Cortex of kidney (tissue), 1 donor: ENCODE measurements at places on chromosomes 11 and 22.

DNA sequence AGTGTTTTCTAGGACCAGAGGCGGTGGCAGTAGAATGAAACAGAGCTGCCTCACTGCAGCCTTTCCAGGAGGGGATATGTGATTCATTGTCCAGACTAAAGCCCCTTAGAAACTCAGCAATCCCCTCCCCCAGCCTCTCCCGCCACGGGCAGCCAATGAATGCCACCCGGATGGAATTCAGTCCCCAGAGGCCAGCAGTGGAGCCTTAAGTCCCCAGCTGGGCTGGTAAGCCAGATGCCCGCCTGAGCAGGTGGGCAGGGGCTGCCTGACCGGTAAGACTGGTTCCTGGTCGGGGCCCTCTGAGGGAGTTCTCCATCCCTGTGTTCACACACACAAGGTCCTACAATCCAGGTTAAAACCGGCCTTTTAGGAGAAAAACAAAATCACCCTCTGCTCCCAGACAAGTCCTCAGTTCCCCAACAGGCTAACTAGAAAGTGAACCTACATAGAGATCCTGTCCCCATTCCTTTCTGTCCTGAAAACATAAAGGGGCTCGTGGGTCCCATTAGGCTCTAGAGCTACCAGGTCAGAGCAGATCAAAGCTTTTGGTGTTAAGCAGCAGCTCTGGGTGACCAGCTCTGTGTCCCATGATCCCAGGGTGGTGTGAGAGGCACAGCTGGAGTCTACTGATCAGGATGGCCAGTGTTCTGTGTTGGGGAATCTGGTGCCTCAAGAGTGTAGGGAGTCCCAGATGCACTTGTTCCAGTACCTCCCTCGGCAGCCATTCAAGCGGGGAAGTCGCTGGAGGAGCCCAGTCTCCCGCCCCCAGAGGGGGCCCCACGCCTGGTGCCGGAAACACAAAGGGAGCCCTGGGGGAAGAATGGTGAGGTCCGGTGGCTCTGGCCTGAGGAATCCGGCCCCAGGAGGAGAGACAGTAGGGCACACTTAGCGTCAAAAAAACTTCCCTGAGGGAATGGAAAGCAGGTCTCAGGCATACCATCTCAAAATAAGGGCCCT, 2.6 kb downstream of the PATZ1 start:
- no peak for DNase-seq

GRCh38 chr11:10309163-10310093, 4.6 kb downstream of the ADM start:
- DNase-seq: no peak

- no peak for DNase-seq
Measured at GRCh38 chr22:24989541-24989951, 37.0 kb downstream of the KIAA1671 start.

- DNase-seq: no peak
Measured at GRCh38 chr11:30025396-30026139, 8.7 kb upstream of the KCNA4 start.

DNA sequence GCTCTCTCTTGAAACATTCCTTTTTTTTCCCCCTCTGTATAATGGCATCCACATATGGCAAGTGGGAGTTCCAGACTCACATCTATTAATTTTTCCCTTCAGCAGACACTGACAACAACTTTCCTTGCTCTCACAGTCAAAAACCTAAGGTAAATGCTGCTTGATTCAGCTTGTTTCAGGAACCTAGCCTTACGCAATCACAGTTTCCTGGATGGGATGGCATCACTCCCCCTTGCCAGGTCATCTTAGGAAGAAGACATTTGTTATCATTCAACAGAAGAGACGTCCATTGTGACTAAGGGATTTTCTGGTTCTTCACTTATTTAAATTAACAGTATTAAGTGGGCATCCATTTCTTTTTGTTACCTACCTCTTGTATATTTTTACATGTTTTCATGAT, 112.0 kb upstream of the PDGFD start:
- no peak for DNase-seq

GRCh38 chr11:94728541-94728940, 39.6 kb upstream of the AMOTL1 start:
- DNase-seq: no peak

DNA sequence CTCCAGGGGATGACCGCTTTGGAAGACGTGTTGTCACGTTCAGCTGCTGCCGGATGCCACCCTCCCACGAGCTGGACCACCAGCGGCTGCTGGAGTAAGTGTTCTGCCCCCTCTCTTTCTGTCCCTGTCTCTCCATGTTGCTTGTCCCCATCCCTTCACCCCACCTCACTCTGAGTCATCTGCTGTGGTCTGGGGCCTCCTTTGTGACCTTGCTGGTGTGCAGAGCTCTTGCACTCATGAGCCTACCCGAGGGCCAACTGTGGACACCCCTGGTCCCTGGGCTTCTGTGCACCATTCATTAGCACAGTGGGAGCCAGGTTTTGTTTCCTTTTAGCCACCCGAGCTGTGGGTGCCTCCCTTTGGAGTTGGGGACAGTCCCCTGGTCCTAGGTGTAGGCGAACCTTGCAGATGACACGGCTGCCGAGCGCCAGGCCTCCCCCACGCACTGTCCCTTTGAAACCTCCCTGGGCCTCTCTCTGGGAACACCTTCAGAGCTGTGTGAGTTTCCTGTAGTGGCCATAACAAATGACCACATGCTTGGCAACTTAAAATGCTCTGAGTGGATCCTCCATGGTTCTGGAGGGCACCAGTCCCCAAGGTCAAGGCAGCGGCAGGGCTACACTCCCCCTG, 49.8 kb downstream of the ARHGAP8 start:
- DNase-seq: no peak

DNA sequence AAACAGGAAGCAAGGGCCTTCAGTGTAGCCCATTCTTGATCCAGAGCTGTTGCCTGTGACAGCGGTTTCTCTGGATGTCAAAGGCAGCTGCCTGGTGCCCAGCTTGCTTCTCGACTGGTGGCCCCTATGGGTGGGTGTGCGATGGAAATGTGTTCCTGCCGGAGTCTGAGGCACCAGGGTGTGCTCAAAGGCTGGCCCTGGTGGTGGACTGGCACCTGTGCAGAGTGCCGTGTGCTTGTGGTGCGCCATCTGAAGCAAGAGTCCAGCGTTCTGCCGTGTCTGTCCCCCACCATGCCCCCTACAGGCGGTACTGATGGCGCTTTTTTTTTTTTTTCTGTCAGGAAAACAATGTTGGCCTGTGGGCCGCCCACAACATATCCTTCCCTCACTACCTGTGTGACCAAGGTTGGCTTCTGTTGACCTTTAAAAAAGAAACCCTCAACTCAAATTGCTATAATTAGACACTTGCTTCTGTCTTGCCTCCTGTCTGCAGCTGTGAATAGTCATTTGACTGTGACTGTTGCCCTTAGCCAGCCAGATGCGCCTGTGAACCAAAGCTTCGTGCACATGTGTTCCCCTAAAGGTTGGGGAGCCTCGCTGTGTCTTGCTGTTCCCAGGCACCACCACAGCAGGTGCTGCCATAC, 4.7 kb upstream of the RANBP1 start:
- no peak for DNase-seq

DNA sequence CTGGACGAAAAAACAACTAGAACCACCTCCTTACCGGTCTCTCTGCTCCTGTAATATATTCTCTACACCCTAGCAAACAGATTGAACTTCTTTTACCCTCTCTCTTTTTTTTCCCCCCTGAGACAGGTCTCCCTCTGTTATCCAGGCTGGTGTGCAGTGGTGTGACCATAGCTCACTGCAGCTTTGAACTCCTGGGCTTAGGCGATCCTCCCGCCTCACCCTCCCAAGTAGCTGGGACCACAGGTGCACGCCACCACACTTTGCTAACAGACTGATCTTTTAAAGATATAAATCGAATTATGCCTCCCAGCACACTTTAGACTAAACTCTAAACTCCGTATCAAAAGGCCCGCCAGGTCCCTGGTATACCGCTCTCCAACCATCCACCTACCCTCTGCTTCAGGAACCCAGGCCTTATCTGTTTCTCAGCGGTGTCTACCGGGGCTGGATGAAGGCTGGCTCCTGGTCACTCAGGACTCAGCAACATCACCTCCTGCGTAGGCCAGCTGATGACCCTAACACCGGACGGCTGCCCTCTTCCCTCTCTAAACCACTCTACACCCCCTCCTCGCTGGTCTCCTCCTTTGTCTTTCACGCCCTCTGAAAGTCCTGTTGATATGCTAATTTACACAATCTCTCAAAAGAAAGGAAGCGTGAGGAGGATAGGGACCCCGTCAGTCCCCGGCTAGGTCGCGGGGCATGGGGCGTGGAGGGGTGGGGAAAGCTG, 745 bp downstream of the C22orf39 start:
- no peak for DNase-seq

DNA sequence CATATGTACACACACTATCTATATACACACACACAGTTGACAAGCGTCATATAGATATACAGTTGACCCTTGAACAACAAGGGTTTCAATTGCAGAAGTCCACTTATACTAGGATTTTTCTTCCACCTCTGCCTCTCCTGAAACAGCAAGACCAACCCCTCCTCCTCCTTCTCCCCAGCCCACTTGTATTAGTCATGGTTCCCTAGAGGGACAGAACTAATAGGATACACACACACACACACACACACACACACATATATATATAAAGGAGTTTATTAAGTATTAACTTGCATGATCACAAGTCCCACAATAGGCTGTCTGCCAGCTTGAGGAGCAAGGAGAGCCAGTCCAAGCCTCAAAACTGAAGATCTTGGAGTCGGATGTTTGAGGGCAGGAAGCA, 92.9 kb downstream of the DHCR7 start:
- no peak for DNase-seq

- no peak for DNase-seq
Measured at GRCh38 chr11:91624021-91624420, 600.6 kb upstream of the FAT3 start.

GRCh38 chr22:47270463-47271135, 508.1 kb downstream of the TBC1D22A start:
- DNase-seq: no peak

- no peak for DNase-seq
Measured at GRCh38 chr11:64801158-64801464, 1.9 kb downstream of the MAP4K2 start.

- no peak for DNase-seq
Measured at GRCh38 chr22:28629420-28630176, 50.0 kb downstream of the TTC28 start.

DNA sequence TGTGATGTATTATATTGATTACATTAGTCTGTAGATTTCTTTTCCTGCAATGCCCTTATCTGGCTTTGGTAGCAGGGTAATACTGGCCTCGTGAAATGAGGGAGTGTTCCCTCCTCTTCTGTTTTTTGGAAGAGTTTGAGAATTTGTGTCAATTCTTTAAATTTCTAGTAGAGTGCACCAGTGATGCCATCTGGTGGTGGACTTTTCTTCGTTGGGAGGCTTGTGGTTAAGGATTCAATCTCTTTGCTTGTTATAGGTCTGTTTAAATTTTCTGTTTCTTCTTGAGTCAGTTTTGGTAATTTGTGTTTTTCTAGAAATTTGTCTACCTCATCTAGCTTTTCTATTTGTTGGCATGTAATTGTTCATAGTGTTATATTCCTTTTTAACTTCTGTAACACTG, 18.9 kb downstream of the SHANK3 start:
- no peak for DNase-seq

DNA sequence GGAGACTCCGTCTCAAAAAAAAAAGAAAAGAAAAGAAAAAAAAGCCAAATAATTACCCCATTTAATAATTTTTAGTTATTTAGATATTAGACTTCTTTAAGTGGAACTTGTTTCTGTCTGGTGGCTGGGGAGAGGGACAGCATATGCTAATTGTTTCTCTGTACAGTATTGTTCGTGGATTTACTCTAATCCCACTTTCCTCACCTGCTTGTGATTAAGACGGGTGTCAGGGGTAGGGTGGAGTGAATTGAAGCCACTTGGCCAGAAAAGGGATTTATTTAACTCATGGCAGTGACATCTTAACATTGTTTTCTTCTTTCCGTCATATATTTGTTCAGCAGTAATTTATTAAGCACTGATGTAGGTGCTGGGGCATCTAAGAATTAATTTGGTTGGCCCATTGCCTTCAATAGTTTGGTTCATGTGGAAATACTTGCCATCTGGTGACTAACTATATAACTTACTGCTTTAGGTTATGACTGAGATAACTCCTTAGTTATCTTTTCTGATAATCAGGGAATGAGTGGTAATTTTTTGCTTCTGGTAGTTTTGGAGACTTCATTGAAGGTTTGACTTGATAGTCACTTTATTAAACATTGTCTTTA, 4.6 kb downstream of the TNRC6B start:
- DNase-seq: no peak

DNA sequence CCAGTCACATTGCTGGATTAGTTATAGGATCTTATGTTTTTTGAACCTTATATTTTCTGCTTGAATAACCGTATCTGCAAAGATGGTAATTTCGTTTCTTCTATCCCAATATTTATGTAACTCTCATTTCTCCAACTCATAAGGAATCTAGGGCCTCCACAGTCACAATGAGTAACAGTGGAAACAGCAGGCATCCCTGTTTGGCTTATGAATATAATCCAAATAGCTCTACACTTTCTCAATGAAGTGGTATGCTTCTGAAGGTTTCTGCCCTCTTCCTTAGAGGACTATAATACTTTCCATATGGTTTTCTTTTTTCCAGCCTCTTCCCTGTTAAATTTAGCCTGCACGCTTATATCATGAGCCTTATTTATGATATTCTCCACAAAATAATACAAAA, 16.5 kb downstream of the ATP6V1E1 start:
- no peak for DNase-seq

GRCh38 chr22:41521126-41521525, 23.1 kb downstream of the POLR3H start:
- DNase-seq: no peak

DNA sequence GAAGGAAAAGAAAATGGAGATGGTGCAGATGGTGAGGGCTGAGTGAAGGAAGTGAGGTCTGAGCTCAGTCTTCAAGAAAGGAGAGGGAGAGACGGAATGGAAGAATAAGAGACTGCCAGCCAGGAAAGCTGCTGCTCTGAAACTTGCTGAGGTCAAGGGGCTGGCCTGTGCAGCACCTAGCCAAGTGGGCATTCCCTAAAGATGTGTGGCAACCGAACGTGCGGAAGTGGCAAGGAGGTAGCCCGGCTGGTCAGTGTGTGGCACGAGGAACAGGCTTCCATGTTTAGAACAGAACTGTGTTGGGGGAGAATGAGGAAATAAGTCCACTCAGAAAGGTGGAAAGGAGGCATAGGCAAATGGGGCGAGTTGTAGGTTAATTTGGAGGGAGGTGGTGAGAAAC, 7.6 kb upstream of the IGSF9B start:
- no peak for DNase-seq

DNA sequence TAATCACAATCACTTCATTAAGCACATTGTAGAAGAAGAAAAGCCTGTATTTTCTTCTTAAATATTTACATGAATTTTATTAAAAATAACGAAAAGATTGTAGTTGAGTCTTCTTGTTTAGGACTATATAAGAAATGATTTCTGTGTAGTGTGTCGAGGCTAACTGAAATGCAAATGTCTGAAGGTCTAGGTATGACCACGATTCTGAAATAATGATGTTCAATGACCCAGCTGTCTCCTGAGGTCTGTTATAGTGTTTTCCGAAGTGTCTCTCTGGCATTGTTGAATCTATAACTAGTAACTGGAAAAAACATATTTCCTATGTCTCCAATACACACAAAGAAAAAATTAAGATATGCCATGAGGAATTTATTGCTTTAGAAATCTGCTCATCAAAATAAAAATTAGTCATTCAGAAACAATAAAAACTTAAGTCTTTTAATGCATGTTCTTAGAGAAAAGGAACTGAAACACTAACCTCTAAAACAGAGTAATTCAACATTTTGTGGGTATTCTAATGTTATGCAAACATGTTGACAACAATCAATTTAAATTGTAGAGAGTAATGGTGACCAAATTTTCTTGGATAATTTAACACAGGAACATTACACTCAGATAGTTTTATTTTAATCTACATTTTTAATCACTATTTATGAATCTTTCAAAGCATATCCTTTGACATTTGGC, 55.0 kb downstream of the CASP12 start:
- no peak for DNase-seq
